ENCODE measurements at places on chromosomes 5 and 9. TPM values are rescaled to one million over a fixed set of nuclear protein-coding genes. Genes with fewer than 3 reads are reported as not detected.

Gene CER1
- not detected for total RNA-seq

Gene FBXW11
- total RNA-seq = 58.6 TPM

Gene ZNG1E
- 35.3 TPM for total RNA-seq

Gene TMEM252
- total RNA-seq = not detected

Gene CATSPER3
- 0.19 TPM for total RNA-seq

Gene EIF4EBP3
- total RNA-seq = 0.75 TPM

Gene C5orf58
- total RNA-seq = not detected

Gene COL23A1
- total RNA-seq = not detected

Gene ADAMTS13
- 1.3 TPM for total RNA-seq

Gene FST
- 17.3 TPM for total RNA-seq

Gene C8G
- total RNA-seq = 0.19 TPM

Gene NR6A1
- total RNA-seq = 0.36 TPM
